Activated CD4-positive, CD25-positive, alpha-beta regulatory T cell (primary cell): ENCODE measurements at places on chromosomes 12 and 14.

GRCh38 chr12:101749657-101750056 is 10.4 kb upstream of the SYCP3 start:
- DNase-seq, result no peak

- DNase-seq, result no peak
Measured at GRCh38 chr12:39587225-39587624, 32.4 kb downstream of the ABCD2 start.

- no peak for DNase-seq
Measured at GRCh38 chr12:15774819-15775218, 14.4 kb downstream of the EPS8 start.

GRCh38 chr12:84047881-84048280 is 864.7 kb downstream of the SLC6A15 start:
- no peak for DNase-seq

DNA sequence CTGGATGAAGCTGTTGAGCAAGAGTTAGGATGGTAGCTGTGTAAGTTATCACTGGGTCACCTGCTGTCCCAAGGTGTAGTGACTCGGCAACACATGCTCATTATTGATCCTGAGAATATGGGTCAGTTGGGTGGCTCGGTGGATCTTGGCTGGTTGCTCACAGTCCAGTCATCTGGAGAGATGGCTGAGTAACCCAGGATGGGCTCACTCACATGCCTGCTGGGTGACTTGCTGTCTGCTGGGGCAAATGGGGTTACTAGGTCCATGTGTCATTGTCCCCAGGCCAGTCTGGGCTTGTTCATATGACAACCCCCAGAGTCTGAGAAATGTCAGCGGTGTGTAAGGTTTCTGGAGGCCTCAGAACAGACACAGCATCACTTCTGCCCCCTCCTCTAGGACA is 69.5 kb downstream of the SLC15A4 start:
- no peak for DNase-seq

DNA sequence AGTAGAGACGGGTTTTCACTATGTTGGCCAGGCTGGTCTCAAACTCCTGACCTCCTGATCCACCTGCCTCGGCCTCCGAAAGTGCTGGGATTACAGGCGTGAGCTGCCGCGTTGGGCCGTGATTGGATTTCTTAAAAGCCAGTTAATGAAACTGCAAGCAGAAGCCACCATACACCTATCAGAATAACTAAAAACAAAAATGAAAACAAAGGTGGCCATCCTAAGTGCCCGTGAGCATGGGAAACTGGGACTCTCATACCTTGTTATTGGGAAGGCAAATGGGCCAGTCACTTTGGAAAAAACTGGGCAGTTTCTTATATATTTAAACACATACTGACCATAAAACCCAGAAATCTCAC is 7.7 kb upstream of the TCTN1 start:
- no peak for DNase-seq

DNA sequence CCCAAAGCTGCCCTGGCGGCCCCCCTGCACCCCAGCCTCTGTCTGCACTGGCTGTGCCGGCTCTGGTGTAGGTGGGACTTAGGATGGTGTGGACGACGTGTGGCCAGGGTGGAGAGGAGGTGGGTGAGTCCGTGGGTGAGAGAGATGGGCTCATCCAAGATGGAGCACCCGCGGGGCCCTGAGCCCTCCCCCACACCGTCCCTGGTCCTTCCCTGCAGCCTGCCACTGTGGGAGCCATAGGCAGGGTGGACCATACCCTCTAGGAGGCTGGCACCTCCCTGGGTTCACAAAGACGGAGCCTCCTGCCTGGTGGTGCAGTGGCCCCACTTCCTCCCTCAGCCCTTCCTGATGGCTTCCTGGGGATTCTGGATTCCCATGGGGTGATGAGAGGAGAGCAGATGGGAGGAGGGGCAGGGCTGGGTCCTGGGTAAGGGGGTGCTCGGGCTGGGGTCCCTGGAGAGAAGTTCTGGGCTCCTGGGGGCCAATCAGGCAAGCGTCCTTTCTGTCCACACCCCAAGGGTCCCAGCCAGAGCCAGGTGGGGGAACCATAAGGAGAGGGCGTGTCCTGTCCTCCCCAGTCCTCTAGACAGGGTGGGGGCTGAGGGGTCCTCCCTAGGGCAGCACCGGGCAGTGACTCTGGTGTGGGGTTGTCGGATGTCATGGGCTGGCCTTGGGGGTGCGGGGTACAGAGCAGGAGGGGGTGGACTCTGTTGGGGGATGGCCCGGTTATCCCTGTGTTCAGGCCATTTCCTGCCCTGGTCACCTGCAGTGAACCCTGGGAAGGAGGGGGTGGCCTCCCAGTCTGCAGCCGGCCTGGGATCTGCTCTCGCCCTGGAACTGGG is 384.8 kb downstream of the TMEM121 start:
- DNase-seq, result no peak

DNA sequence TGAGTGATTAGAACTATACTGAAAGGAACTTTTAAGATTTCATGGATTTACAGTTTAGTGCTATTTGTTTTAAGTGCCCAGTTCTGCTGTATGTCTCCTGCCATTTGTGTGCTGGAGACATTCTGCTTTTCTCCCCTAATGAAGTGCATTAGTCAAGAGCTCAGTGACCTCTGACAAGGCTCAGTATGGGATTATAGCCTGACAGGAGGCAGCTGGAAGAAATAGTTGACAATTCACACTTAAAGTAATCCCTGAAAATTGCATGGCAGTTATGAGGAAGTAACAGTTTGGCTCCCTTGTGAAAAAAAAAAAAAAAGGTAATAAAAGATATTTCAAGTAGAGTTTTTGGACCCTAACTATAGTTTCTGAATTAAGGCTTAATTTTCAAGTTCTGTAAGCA is 70.3 kb downstream of the ALX1 start:
- no peak for DNase-seq

DNA sequence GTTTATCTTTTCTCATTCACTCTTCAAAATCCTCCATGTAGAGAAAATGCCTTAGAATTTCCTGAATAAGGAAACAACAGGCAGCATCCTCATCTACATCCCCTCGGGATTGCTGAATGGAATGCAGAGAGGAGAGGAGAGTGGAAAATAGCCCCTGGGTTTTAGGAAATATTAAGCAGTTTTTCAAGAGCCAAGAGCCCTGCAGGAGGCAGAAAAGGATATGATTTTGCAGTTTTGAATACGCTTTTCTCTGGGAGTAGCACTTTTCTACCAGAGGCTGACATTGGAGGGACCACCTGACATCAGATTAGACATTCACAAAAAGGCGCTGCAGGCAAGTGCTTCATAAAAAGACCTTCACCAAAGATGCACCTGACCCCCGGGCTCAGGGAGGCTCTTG is 362.2 kb upstream of the SFSWAP start:
- DNase-seq, result no peak

GRCh38 chr14:40221428-40221827 is 789.2 kb upstream of the FBXO33 start:
- no peak for DNase-seq

DNA sequence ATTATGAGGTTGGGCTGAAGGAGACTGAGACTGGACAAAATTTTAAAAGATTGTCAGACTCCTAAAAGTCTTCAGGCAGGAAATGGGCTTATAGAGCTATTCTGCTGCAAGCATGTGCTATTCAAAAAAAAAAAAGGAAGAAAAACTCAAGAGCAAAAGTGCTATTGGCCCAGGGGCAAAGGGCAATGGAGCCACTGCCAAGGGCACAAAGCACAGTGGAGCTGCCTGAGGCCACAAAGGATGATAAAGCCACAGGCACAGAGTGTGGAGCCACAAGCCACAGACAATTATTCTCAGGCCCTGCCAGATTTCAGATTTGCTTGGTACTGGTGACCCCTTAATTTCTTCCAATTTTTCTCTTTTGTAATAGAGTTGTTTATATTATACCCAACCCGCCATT is 29.6 kb upstream of the GRIN2B start:
- DNase-seq, result no peak

GRCh38 chr14:105879503-105879866 is 353.1 kb downstream of the TMEM121 start:
- DNase-seq, result no peak

DNA sequence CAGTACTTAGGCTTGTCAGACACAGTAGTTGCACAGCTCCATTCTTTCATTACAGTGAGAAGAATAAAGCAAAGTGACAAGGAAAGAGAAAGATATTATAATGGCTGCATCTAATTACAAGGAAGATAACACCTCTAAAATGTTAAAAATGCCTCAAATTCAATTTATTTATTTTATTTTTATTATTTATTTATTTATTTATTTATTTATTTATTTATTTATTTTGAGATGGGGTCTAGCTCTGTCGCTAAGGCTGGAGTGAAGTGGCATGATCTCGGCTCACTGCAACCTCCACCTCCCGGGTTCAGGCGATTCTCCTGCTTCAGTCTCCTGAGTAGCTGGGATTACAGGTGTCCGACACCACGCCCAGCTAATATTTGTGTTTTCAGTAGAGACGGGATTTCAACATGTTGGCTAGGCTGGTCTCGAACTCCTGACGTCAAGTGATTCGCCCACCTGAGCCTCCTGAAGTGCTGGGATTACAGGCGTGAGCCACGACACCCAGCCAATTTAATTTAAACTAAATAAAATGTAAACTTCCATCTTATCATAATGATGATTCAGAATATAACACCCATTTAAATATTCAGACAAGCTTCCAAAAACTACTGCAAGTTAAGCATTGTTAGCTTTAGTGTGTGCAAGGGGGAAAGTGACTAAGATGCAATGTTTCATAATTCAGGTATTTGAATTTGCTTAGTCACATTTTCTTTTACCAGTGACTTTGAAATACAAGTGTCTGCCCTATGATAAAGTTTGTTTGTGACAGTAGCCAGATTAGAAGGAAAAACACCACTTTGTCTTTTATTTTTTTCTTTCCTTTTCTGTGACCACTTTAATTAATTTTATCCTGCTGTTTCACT is 2.4 kb upstream of the CFAP54 start:
- DNase-seq, result no peak

- DNase-seq, result no peak
Measured at GRCh38 chr12:129564768-129565167, 339.1 kb downstream of the TMEM132D start.

- no peak for DNase-seq
Measured at GRCh38 chr12:98325003-98325402, 190.4 kb upstream of the TMPO start.

GRCh38 chr12:127606476-127607015 is 660.4 kb upstream of the TMEM132C start:
- DNase-seq, result no peak

DNA sequence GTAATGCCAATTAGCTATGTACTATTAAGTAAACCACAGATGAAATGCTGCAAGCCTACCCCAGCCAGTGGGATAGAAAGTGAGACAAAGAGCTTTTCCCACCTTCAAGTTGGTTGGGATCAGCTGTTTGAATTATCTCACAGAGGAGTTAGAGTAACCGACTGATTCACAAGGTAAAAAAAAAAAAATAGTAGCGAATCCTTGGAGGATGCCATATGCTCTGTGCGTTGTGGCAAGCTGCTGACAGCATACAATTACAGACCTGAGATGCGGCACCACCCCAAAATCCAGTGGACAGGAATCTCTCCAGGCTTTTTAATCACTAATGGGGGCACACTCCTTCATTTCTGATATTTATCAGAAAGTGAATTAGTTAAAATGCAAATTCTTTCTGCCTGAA is 157.0 kb upstream of the RMST start:
- no peak for DNase-seq

- no peak for DNase-seq
Measured at GRCh38 chr12:132356691-132357622, 27.6 kb upstream of the GALNT9 start.

DNA sequence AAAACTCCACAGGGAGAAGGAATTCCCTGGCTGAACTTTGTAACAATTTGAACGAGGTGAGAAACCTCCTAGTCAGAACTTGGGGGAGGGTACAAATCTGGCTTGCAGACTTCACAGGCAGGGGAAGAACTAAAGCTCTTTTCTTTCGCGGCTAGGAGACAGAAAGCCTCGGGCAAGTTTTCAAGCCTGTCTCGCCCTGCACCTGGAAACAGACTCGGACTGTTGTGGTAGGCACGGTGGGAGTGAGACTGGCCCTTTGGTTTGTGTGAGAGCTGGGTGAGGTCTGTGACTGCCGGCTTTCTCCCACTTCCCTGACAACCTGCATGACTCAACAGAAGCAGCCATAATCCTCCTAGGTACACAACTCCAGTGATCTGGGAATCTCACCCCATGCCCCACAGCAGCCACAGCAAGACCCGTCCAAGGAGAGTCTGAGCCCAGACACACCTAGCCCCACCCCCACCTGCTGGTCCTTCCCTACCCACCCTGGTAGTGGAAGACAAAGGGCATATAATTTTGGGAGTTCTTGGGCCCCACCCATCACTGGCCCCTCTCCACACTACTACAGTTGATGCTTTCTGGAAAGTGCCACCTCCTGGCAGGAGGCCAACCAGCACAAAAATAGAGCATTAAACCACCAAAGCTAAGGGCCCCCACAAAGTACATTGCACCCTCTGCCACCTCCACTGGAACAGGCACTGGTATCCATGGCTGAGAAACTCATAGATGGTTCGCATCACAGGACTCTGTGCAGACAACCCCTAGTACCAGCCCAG is 102.7 kb upstream of the ST8SIA1 start:
- no peak for DNase-seq

DNA sequence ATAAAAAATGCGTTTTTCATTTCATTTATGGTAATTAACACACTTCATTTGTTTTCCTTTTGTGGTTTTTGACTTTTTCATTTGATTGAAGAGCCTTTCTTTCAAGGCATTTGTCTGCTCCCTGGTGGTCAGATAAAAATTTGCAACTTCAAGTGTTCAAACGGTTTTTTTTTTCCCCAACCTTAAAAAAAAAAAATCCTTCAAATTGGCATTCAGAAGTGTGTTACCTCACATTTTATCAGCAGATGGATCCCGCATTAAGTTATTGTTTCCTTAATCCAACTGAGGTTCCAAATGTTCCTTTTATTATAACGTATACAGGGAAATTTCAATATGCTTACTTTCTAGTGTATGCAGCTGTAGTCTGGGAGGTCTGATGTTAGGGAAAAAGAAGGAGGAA is 47.2 kb downstream of the MYF5 start:
- DNase-seq, result no peak
